ENCODE measurements at places on chromosomes 3 and 15. TPM values are rescaled to one million over a fixed set of nuclear protein-coding genes. Genes with fewer than 3 reads are reported as not detected.

Gene VGLL3
- total RNA-seq, result 9.3 TPM

Gene SQOR
- total RNA-seq, result 79.3 TPM

Gene TLR9
- total RNA-seq, result not detected

Gene CEP63
- 12.5 TPM for total RNA-seq

Gene IQCF5
- total RNA-seq, result not detected

Gene OR5K2
- total RNA-seq, result not detected

Gene CYP19A1
- 0.34 TPM for total RNA-seq

Gene HTR3E
- not detected for total RNA-seq

Gene C3orf49
- total RNA-seq, result not detected

Gene AMIGO3
- total RNA-seq, result 0.17 TPM

Gene FAM81A
- 11.5 TPM for total RNA-seq

Gene SLC12A1
- total RNA-seq, result not detected

Gene BUB1B
- 27.8 TPM for total RNA-seq

Gene TNFSF10
- 0.15 TPM for total RNA-seq

Gene TCF12
- 42.2 TPM for total RNA-seq

Data from A549 treated with Mapracorat at 1 μM for 4 hours (cell line).